Lower leg skin (tissue), 4 donors: ENCODE measurements at places on chromosomes 16 and 17. TPM values are rescaled to one million over a fixed set of nuclear protein-coding genes. Genes with fewer than 3 reads are reported as not detected.

PYDC1 gene
- total RNA-seq: 17.5 TPM

OTOP3 gene
- total RNA-seq: 1.1 TPM

TP53TG3D gene
- total RNA-seq: not detected

STAC2 gene
- 6.9 TPM for total RNA-seq

PRKCB gene
- total RNA-seq: 7.4 TPM

SLC16A11 gene
- 3.2 TPM for total RNA-seq

GLOD4 gene
- 87.3 TPM for total RNA-seq

RAB37 gene
- total RNA-seq: not detected

MT1M gene
- 20.0 TPM for total RNA-seq

SUZ12 gene
- 14.7 TPM for total RNA-seq

SPNS2 gene
- 88.0 TPM for total RNA-seq

- no peak for DNase-seq
Measured at GRCh38 chr16:19524356-19524615, 544 bp downstream of the CCP110 start.

GRCh38 chr17:50443505-50443974 is 17.5 kb downstream of the ACSF2 start:
- no peak for DNase-seq

GRCh38 chr17:3575511-3575910 is 17.9 kb upstream of the TRPV3 start:
- peak; percentile 48 for DNase-seq

DNA sequence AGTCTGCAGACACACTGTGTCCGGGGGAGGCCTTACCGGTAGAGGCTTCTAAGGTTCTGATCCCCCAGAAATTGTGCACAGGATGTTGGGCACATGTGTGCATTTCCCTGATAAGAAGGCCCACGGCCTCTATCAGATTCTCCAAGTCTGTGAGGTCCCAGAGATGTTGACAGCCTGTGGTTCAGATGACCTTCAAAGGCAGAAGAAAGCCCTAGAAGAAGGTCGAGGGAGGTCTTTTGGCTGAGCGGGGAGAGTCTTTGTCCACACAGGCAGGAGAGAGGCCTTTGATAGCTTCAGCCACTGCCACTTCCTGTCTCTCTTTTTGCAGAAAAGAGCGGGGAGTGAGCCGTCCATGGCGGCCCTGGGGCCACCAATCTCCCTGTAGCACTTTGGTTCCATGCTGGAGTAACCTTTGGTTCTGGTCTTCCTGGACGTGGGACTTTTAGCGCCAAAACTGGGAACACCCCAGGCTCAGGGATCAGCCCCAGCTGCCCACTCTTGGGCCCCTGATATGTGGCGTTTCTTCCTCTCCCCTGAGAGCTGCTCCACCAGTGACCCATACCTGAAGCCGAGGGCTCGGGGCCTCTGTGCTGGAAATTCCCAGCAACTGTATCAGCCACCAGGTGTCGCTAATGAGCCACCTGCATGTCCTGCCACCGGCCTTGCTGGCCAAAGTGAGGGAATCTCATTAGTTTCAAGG is 28.1 kb upstream of the LGALS9 start:
- DNase-seq: peak; percentile 65

GRCh38 chr17:73283250-73283649 is 21.6 kb upstream of the CPSF4L start:
- no peak for DNase-seq

GRCh38 chr17:57343717-57344116 is 87.4 kb downstream of the MSI2 start:
- no peak for DNase-seq

DNA sequence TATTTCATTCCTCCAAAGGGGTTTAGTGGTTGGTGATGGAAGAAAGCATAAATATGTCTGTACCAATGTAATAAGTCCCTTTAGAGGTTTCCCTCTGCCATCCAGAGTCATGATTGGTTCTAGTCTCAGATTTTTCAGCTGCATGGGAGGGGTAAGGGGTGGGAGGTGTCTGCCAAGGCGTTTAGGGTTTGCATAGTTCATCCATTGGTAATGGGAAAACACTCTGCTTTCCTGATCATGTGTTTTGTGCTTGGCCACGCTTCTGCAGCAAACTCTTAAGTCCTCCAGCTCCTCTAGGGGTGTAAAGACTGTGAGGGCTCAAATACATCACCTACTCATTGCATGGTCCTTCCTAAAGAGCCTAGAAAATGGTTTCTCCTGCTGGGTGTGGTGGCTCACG is 29.8 kb downstream of the LIG3 start:
- DNase-seq: no peak

GRCh38 chr17:67506966-67507365 is 129.9 kb downstream of the PITPNC1 start:
- no peak for DNase-seq

DNA sequence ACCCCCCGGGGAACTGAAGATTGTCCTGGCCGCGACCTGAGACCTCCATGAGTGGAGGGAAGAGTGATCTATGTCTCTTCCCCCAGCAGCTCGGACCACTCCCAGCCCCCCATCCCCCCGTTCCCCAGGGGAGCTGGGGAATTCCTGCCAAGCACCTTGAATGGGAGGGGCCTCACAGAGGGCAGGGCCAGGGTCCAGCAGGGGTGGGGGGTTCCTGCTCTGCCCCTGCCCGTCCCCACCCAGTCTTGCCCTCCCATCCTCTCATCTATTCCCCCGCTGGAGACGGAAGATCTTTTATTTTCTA is 9.4 kb downstream of the TUFM start:
- DNase-seq: no peak
